CD4-positive, alpha-beta T cell treated with Interleukin-15 for 4 hours (primary cell): ENCODE measurements at places on chromosomes 4 and X.

DNA sequence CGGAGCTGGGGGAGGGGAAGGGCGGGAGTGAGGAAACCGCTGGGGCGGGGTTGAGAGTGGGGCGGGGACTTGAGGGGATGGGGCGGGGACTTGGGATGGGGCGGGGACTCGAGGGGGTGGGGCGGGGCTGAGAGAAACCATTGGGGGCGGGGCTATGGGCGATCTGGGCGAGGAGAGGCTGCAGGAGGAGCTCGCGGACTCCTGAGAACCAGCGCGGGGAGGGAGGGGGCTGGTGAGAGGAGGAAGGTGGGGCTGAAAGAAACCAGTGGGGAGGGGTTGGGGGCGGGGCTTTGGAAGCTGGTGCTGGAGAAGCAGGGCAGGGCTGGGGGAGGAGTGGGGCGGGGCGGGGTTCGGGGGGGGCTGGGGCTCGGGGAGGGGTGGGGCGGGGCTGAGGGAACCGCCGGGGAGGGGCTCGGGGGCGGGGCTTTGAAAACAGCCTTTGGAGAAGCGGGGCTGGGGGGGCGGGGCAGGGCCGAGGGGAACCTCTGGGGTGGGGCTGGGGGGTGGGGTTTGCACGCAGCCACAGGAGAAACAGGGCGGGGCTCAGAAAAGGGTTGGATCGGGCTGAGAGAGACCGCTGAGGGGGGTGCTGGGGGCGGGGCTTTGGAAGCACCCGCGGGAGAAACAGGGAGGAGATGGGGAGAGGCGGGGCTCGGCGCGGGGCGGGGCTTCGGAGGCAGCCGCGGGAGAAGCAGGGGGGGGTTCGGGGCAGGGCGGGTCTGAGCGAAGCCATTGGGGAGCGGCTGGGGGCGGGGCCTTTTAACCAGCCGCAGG is 777 bp upstream of the EOLA2 start:
- peak; percentile 88 for DNase-seq

GRCh38 chrX:3713225-3713936 is at the start of gene PRKX:
PRKX (minus strand) TSS chrX:3713649; CDS start chrX:3713253, 396 bp downstream.
- peak; percentile 71 for DNase-seq

DNA sequence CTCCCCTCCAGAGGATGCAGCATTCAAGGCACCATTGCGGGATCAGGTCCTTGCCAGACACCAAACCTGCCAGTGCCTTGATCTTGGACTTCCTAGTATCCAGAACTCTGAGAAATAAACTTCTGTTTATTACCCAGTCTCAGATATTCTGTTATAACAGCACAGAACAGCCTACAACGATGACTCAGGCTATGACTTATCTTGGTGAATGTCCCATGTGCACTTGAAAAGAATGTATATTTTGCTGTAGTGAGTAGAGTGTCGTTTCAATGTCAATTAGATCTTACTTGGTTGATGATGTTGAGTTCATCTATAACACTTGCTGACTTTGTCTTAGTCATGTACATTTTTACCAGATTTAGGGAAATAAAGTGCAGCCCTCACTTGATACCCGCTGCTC is 34.5 kb upstream of the PGRMC1 start:
- no peak for DNase-seq

- no peak for DNase-seq
These were observed 146.4 kb upstream of the EDNRA start for GRCh38 chr4:147334478-147334877.

DNA sequence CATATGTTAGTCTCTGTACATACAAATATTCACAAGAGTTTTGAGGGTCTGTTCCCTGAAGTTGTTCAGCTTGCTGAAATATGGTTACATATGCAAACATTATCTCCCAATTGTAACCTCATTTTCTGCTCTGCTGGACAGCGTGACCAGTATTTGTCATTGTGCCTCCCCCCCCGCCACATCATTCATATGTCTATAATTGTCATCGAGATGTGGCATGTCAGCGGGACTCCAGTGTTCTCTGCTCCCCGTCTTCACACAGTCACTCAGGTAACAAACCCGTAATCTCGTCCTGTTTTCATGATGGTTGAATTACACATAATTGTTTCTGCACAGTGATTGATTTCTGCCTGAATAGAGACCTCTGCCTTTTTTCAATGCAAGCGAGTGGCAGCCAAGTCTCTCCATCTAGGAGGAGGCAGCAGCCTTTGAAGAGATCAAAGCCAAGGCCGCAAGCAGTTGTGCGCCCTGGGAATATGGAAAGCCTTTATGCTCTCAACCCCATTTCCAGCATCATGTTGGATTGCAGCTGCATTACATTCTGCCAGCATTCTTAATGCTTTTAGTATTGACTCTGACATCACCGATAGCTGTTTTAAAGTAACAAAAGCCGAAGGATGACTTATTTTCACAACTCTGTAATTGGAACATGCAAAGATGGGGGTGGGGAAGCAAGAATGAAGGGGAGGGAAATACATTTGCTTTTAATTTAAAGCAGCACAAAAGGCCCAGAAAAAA is 27.4 kb downstream of the LEF1 start:
- no peak for DNase-seq

DNA sequence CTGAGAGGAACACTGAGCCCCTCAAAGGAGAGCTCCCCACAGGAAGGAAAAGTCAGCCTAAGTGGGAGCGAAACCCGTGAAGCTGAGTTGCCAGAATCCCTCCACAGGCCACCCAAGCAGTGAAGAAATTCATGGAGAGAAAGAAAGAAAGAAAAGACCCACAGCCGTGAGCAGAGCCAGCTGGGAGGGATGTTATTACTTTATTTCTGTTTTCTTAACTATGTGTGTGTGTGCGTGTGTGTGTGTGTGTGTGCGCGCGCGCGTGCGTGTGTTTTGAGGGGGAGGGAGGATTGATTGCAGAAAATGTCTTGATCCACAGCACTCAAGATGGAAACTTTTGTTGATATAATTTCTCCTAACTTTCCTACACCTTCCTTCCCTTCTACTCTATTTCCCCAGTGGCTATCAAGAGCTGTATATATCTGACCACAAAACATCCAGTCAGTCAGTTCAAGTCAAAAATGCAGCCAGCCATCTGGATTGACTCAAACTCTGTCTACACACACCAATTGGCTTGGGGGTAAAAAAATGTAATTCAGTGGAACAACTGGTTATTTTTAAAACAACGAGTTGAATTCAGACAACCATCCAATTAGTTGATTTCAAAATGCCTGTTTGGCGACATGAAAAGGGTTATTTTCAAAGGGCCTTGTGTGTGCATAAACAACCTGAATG is 13.8 kb upstream of the GPC3 start:
- DNase-seq = no peak

DNA sequence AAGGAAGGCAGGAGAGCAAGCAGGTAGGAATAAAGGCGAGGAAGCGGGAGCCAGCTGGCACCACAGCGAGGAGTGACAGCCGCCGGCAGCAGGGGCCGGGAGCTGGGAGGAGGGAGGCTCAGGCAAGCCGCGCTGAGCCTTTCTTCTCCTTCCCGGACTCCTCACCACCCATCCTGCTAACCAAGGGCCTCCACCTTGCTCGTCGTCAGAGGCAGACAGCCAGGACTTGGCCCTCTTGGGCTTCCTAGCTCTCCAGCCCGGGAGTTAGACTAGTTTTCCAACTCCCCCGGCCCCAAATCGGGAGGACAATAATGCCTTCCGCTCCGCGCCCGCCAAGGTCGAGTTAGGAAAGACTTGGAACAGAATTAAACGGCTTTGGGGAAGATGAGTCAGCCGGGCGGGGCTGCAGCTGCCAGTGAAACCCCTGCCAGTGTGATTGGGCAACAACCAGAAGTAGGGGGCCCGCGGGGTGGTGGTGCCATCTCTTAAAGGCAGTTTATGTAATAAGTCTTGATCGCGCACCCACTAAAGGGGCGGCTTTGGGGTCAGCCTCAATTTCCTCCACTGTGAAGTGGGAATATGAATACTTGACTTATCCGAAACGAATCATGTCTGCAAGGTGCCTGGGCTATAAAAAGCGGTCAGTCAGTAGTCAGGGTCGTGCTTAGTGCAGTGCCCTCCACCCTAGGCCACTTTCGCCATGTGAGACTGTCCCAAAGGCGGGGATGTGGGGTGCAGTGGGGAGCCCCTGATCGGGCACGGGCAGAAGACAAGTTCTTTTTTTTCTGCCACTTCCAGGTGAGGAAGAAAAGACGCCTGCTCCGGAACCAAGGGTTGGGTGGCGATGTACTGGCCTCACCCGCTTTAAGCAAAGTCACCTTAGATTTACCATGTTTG is 6.7 kb upstream of the HSD17B10 start:
- peak; percentile 26 for DNase-seq

DNA sequence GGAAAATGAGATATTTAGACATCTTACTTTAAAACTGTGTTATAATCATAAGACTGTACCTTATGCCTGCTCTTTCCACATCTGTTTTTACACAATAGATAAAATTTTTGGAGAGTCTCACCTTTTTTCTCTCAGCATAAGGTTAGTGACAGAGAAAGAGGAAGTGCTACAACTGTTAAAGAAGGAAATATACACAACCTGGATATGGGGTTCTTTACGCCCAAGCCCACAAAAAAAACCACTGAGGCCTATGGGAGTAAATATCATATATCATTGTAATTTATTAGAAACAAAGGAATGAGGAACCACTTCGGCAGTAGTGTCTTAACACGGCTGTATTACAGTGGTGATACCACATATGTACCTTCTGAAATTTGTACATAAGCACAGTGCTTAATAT is 265.9 kb upstream of the GK2 start:
- DNase-seq = no peak

DNA sequence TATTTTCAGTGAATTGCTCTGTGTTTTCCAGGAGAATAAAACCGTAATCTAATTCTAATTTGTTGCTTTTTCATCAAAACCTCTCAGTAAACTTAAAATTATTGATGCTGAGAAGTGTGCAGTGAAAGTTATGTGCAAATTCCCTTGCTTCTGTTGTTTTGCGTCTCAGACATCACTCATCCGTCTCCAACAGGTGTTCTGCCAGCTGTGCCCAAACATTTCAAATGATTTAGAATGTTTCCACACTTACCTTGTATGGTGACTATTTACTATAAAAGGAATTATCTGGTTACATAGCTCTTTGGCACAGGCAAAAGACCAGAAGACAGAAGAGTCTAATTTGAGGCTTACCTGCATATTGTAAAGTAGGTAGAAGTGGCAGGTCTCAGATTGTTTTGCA is 184.0 kb downstream of the BMPR1B start:
- no peak for DNase-seq

DNA sequence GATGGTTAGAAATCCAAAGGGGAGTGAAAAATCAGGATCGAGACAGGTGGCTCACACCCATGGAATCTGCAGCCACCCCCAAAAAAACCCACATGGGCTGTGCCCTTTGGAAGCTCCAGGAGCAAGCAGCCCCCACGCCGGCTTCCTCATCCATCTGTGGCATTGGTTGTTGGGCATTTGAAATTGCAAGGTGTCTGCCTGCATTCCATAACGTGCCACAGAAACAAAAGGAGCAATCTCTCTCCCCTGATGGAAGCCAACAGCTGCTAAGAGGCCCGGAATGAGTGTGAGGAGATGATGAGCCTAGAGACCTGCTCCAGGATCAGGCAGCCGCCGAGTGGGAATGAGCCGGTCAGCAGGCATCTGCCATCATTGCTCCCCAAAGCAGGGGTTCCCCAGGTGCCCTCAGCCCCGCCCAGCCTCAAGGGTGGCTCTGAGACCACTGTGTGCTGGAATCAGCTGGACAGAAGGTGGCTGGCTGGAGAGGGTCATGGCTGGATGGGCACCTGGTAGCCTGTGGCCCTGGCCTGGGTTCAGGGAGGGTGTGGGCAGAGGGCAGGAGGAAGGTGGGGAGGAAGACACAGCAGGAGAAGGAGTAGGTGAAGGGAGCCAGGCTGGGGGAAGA is 113.2 kb downstream of the CRLF2 start:
- no peak for DNase-seq
